CD4-positive, CD25-positive, alpha-beta regulatory T cell (primary cell): ENCODE measurements at places on chromosomes 2 and 18. TPM values are rescaled to one million over a fixed set of nuclear protein-coding genes. Genes with fewer than 3 reads are reported as not detected.

The CKAP2L gene
- total RNA-seq = 3.4 TPM

DNA sequence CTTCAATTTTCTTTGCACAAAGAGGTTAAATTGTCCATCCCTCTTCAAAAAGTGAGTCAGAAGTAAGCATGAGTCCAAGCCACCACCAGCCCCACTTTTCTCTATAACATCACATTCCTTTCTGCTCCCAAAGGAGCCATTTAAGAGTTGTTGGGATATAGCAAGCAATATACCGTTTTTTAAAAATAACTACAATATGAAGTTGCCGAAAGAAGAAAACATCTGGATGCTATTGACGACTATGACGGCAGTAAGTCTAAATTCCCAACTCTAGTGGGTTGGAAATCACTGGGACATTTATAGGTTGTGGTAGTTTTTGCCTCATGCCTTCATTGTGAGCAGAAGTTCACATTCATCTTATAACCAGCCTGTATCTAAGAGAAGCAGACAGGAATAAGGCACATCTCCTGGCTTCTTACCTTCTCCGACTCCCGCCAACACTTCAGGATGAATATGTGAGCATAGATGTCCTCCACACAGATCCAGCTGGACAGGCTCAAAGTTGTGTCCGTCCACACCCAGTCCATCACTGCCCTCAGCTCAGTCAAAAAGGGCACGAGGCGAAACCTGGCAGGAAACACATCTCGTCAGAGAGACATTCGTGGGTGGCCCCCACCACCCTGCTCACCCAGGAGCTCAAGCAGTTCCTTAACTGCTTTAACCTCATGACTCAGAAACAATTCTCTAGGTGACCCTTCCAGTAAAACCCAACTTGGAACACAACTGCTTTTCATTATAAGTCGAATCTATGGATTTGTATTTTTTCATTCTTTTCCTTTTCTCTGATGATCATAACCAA, 163.6 kb downstream of the NAPG start:
- no peaks in the 10 kb centered on the region for H3K36me3 ChIP-seq
- no peak overlapping the region for H3K4me3 ChIP-seq
- H3K4me1 ChIP-seq = no peaks in the 10 kb centered on the region
- H3K27ac ChIP-seq = no peak overlapping the region
- DNase-seq = no peak

GRCh38 chr2:181311837-181312236, 145.3 kb upstream of the ITGA4 start:
- H3K36me3 ChIP-seq = no peaks in the 10 kb centered on the region
- no peaks in the 10 kb centered on the region for H3K27me3 ChIP-seq
- H3K4me1 ChIP-seq = peaks cover 21% of the 10 kb centered on the region

- H3K27me3 ChIP-seq = peaks cover 6% of the 10 kb centered on the region
- no peak overlapping the region for H3K27ac ChIP-seq
- H3K4me1 ChIP-seq = peaks cover 7% of the 10 kb centered on the region
- H3K4me3 ChIP-seq = no peak overlapping the region
Measured at GRCh38 chr2:120731175-120731574, 4.5 kb upstream of the GLI2 start.

DNA sequence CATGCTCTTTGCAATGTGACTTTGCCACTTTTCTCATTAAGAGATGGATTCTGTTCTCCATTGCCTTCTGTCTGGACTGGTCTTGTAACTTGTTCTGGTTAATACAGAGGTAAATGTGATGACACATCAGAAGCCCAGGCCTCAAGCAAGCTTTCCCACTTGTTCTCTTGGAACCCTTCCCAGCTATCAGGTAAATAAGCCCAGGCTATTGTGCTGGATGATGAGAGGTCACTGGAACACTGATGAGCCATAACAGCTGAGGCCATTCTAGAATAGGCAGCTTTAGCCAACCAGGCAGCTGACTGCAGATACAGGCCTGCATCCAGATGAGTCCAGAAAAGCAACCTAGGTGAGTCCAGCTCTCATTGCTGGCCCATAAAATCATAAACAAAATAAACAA, 1007.0 kb upstream of the ACVR2A start:
- no peaks in the 10 kb centered on the region for H3K27me3 ChIP-seq
- H3K4me1 ChIP-seq = no peaks in the 10 kb centered on the region
- no peak overlapping the region for H3K27ac ChIP-seq
- no peaks in the 10 kb centered on the region for H3K36me3 ChIP-seq

- DNase-seq = no peak
- no peaks in the 10 kb centered on the region for H3K4me1 ChIP-seq
- H3K27ac ChIP-seq = no peak overlapping the region
- H3K27me3 ChIP-seq = peaks cover under 1% of the 10 kb centered on the region
- H3K36me3 ChIP-seq = no peaks in the 10 kb centered on the region
- no peak overlapping the region for H3K4me3 ChIP-seq
Measured at GRCh38 chr2:120863146-120863545, 127.5 kb downstream of the GLI2 start.

DNA sequence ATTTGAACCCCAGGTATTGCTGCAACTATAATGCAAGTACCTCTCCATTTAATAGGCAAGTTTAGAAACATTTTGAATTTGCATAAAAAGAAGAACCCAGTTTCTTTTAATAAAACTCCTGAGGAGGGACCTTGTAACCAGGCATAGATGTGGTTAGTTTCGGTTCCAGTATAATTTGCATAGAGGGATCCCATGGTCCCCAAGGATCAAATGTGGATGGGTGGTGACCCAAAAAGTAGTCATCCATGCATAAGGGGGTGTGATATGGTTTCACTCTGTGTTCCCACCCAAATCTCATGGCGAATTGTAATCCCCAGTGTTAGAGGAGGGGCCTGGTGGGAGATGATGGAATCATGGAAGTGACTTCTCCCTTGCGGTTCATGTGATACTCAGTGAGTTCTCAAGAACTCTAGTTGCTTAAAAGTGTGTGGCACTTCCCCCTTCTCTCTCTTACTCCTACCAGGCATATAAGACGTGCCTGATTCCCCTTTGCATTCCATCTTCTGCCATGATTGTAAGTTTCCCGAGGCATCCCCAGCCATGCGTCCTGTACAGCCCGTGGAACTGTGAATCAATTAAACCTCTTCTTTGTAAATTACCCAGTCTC, 40.2 kb upstream of the SKA1 start:
- DNase-seq = no peak
- H3K27ac ChIP-seq = no peak overlapping the region
- H3K4me1 ChIP-seq = no peaks in the 10 kb centered on the region
- H3K4me3 ChIP-seq = no peak overlapping the region
- H3K36me3 ChIP-seq = no peaks in the 10 kb centered on the region
- H3K27me3 ChIP-seq = peaks cover 4% of the 10 kb centered on the region

GRCh38 chr2:85724731-85725181, 29.0 kb upstream of the ATOH8 start:
- H3K27ac ChIP-seq = no peak overlapping the region
- peaks cover 7% of the 10 kb centered on the region for H3K4me1 ChIP-seq
- DNase-seq = no peak
- H3K27me3 ChIP-seq = peaks cover 14% of the 10 kb centered on the region
- no peaks in the 10 kb centered on the region for H3K36me3 ChIP-seq
- H3K4me3 ChIP-seq = no peak overlapping the region

GRCh38 chr2:122072666-122073065, 317.2 kb downstream of the TSN start:
- H3K27me3 ChIP-seq = no peaks in the 10 kb centered on the region
- no peak overlapping the region for H3K4me3 ChIP-seq
- H3K4me1 ChIP-seq = no peaks in the 10 kb centered on the region
